ENCODE measurements at places on chromosomes 16 and 17.

DNA sequence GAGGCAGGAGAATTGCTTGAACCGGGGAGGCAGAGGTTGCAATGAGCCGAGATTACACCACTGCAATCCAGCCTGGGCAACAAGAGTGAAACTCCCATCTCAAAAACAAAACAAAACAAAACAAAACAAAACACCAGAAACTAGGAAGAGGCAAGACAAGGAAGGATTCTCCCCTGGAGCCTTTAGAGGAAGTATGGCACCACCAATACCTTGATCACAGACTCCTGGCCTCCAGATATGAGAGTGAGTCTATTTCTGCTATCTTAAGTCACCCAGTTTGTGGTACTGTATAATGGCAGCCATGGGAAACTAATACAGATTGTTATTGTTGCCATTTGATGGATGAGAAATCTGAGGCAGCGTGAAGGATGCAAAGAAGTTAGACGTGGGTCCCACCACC, 14.6 kb upstream of the CPPED1 start:
- DNase-seq = no peak

DNA sequence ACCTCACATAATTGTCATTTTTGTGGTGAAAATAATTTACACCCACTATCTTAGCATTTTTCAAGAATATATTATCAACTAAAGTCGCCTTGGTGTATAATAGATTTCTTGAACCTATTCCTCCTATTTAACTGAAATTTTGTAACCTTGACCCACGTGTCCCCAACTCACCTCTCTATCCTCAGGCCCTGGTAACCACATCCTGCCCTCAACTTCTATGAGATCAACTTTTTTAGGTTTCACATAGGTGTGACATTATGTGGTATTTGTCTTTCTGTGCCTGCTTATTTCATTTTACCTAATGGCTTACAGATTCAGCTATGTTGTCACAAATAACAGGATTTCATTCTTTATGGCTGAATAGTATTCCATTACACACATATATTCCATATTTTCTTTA, 73.0 kb upstream of the CNTNAP4 start:
- no peak for DNase-seq

GRCh38 chr17:77674358-77674757, 284.1 kb upstream of the TNRC6C start:
- no peak for DNase-seq

GRCh38 chr16:85395913-85396878, 216.9 kb upstream of the GSE1 start:
- DNase-seq = no peak

DNA sequence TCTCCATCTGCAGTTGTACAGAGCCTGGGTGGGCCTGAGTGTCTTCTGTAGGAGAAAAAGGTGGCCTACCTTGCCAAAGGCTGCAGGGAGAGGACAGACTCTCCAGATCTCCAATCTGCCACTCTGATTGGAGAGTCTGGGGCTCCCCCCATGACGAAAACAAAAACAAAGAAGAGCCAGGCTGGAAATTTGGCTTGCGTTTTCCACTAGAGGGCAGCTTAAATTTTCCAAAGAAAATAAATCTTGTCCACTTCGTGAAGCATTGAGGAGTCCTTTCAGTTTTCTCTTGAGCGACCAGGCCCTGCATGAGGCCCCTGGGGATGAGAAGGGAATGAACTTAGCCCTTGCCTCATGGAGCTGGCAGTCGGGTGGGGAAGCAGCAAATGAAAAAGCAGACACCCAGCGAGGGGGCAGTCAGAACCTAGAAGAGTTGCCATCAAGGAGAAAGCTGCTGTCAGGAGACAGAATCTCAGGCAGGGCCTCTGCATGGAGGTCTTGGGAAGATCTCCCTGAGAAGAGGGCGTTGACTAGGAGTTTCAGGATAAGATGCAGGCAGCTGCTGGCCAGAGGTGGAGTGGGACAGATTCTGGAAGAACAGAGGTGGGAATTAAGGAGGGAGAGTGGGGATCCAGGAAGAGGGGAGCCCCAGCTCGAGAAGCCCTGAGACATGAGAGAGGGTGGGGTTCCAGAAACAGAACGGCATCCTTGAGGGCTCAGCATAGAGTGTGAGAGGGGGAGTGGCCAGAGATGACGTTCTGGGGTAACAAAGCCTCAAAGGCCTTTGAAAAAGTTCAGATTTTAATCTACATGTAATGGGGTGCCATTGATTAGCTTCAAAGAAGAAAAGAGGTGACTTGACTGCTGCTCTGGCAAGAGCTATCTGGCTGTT, 8.4 kb upstream of the SHCBP1 start:
- no peak for DNase-seq

- DNase-seq = no peak
These were observed 14.4 kb downstream of the SDR42E1 start for GRCh38 chr16:81996664-81997509.

DNA sequence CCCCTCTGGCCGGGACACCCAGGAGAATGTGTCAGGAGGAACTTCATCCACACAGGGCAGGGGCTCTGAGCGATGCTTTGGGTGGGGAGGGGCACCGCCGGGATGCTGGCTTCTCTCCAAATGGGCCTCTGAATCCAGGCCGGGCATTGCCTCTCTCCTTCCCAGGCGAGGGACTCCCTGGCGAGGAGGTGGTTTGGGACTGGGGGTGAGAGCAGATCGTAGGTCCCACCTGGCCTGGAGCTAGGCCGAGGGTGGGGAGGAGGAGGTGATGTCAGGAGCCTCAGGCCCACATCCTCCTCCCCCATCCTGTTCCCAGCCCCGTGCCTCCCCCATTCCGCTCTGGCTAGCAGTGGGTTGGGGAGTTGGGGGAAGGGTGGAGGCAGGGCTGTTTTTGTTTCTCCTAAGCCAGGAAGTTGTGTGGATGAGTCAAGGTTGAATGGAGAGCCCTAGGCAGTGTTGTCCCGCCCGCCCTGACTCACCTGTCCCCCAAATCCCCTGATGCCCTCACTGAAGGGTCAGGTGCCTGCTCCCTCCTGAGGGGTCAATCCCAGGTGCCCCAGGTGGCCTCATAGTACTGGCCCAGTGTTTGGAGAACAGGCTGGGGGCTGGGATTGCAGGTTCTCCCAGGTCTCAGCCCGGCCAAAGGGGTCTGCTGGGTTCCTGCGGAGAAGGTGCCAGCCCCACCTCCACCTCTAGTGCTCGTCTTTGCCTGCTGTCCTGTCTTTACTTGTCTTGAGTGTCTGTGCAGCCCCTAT, 2.8 kb downstream of the GRB7 start:
- DNase-seq = no peak

DNA sequence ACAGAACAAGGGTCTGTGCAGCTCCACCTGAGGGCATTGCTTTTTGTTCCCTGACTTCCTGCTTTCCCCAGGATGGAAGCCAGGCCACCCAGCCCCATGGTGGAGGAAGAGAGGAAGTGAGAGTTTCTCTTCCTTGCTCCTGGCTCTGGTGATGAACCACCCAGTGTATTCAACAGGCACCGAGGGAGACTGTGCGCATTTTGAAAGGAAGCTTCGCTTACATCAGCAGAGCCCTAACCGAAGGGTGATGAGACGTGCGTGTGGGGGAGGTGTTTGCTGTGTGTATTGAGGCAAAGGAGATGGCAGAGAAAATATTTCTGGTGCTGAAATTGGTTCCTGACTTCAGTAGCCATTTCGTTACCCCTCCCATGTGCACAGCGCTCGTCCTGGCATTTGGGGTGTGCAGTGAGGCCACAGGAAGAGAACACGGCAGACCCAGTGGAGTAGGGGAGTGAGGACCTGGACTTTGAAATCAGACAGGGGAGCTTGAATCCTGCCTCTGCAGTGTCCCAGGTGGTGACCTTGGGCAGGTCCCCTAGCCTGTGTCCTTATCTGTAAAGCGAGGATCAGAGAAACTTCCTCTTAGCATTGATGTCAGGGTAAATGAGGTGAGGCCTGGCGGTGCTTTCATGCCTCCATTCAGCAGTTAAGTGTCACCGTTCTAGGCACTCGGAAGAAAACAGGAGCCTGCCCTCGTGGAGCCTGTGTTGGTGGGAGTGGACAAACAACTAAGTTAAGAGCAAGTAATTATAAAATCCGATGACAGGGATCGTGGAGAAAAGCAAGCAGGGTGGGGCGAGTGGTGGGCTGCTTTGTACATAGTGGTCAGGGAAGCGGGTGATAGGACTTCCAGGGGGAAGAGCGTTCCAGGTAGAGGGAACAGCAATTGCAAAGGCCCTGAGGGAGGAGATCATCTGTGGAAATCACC, 7.4 kb downstream of the CMIP start:
- no peak for DNase-seq

- DNase-seq = no peak
These were observed 24.0 kb upstream of the PHB1 start for GRCh38 chr17:49438436-49439278.

- no peak for DNase-seq
These were observed 32.9 kb downstream of the ATAD5 start for GRCh38 chr17:30864636-30865035.

DNA sequence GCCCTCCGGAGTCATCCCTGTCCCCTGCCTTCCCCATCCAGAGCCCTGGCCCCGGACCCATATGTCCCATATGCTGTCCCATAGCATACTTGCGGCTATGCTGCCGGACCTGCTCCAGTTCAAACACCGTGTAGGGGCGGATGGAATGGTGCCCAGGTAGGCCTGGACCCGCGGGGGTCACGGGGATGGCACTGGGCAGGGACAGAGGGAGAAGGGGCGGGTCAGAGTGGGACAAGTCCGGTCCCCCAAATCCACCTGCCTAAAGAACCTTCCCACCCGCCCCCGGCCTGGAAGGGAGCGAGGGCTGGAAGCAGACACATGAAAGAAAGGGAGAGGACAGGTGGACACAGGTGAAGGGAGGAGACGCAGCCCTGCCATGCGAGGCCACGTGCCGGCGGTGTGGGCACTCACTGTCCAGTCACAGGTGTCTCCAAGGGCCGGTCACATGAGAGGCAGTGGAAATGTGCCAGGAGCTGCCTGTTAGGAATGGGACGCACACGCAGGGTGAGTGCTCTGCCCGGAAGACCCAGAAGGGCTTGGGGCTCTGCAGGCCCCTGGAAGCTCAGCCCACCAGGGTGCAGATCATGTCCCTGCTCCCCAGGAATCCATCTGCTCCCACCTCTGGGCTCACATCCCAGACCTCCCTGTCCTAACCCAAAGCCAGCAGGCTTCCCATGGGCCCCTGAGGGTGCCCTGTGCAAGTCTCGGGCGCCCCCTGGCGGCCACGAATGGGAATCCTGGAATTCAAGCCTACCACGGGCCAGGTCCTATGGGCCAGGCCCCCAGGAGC, 14.0 kb downstream of the UBALD2 start:
- DNase-seq = peak; percentile 85

DNA sequence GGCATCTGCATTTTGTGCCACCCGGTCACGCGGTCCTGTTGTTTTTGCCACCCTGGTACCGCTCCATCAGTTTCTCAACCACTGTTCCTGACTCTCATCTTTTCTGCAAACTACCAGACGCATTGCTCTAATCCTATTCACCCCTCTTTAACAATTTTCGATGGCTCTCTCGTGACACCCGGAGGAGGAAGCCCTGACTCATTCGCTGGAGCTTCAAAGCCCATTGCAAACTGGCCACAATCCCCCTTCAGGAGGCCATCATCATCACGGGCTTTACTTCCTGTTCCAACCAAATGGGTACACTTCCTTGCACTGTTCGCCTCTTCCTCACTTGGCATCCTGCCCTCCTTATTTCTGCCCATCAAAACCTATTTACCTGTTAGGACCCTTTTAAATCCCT, 155.3 kb downstream of the RGS9 start:
- no peak for DNase-seq

DNA sequence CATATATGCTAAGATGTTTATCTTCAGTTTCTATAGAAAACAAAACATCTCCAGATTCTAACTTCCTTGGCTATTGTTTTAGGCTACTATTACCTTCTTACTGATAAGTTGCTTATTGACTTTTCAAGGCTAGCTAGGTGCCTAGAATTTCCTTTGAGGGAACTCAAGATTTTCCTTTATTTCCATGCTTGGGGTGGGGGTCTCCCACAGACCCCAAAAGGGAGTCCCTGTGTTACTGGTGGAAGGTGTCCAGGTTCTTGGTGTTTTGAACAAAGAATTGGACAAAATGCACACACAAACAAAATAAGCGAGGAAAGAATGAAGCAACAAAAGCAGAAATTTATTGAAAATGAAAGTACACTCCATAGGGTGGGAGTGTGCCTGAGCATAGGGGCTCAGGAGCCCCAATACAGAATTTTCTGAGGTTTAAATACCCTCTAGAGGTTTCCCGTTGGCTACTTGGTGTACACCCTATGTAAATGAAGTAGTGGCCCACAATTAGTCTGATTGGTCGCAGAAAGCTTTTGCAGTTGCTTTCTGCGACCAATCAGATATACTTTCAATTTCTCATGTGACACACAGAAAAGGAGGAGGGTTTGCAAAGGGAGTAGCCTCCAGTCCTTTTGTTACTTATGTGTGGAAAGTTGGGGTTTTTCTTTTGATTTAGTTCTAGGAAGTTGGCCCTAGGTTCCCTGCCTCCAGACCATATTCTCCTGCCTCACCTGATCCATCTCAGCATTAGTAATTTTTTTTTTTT, 67.5 kb downstream of the MARF1 start:
- DNase-seq = no peak

- DNase-seq = no peak
These were observed 2.6 kb upstream of the TMEM88 start for GRCh38 chr17:7852262-7852670.

GRCh38 chr17:28476076-28476865, 2.8 kb downstream of the SLC13A2 start:
- DNase-seq = no peak

- DNase-seq = no peak
These were observed 18.7 kb upstream of the PIK3R6 start for GRCh38 chr17:8885967-8886684.

- no peak for DNase-seq
These were observed 12.9 kb downstream of the ZNRF1 start for GRCh38 chr16:75011634-75012307.

DNA sequence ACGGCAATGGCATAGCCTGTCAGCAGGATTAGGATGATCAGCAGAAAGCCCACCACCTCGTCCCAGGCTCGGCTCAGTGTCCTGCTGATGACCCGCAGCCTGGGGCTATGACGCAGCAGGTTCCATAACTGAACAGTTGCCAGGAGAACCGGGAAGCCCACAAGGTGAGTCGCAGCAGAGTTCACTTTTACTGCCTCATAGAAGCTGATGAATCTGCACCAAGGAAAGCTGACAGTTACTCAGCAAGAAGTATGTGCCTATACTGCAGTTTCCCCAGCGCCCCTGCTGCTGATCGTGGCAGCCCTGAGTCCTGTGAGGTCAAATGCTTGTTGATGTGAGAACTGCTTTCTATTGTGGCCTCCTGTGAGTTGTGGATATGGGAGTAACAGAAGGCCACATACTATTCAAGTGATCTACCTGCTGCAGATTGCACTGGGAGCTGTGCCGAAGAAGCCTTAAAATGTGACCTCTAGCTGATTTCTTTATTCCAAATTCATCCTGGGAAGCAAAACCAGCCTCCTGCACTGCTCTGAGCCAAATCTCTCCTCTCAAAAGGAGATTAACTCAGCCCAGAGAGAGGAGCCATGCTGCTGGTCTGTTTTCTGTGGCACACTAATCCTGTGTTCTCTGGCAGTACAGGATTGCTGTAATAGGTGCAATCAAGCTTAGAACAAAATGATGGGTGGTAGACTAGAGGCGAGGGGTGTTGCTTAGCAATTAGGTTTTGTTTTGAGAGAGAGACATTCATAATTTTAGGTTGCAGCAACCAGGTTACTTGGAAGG, 38.8 kb downstream of the IST1 start:
- no peak for DNase-seq

DNA sequence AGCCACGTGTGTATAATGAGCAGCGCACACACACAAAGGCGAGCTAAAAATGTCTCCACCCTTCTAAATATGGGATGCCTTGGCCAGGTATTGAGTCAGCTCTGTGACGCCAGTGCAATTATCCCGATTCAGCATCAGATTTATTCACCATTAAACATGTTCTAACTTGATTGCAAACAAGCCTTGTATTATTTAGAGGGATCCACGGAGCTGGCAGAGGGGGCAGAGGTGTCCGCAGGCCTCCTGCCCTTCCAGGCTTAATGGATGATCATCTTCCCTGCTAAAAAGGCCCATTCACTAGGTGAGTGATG, 591.7 kb downstream of the MAF start:
- no peak for DNase-seq

Data from stimulated activated CD8-positive, alpha-beta memory T cell treated with anti-CD3 and anti-CD28 coated beads, Interleukin-7, amount 100 ng/mL, for 1 hour (primary cell).